Skin of body (tissue), 3 donors: ENCODE measurements at places on chromosomes 7 and 10. TPM values are rescaled to one million over a fixed set of nuclear protein-coding genes. Genes with fewer than 3 reads are reported as not detected.
A peak's percentile ranks its signal among the peaks of the same experiment; 100 is the strongest.

DNA sequence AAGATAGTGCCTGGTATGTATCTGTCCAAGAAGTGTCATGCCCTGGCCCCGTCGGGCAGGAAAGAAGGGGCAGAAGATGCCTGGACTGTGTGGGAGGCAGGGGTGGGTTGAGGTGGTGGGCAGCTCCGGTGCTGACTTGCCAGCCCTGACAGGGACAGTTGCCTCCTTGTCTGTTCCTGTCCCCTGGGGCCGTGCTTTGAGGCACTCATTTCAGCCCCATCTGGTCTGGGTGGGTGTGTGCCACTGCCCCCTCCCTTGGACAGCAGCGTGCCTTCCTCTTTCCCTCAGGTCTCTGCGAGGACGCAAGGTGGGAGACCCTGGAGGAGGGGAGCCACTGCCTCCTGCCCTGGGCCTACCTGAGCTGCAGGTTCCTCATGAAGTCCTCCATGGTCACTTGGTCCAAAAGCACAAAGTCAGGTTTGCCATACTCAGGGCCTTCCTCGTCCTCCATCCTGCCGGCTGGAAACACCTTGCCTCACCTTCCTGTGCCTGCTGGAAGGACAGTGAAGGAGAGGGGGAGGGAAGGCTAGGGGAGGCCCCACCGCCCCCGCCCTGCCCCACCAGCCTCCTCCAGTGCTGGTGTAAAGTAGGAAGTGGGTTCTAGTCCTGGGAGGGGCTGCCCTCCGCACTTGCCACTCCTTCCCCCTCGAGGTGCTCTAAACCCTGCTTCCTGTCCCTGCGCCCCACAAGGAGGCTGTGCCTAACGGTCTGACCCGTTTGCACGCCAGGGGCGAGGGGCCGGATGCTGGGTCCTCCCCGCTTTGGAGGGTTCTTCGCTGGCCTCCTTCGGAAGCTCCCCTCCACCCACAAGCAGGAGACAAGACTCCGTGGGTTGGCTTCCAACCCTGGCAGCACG is at the start of gene MYO1G:
MYO1G (minus strand) TSS at position 505 of the 856 bp plus-strand sequence; CDS start at position 451, 54 bp downstream.
- DNase-seq = no peak

DNA sequence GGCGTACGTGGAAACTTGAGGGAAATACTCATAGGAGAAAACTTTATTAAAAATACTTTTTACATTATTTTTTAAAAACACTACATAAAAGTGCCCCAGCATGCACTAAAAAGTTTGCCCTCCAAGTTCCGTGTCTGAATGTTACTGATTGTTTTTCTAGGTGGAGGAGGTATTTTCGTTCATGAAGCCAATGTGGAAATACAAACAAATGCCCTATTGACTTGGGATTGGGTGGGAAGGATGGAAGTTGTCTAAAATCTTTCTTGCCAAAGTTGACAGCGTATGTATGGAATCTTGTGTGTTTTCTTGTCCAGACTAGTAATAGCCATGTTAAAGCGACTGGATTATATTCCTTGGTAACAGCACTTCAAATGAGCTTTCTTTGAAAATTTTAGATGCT is 1.2 kb downstream of the PROSER2 start:
- peak; percentile 13 for DNase-seq

- no peak for DNase-seq
Observed at GRCh38 chr7:103989200-103989784, at the start of gene RELN. TSS of gene RELN (minus strand) at chr7:103989658. CDS start at chr7:103989356, 302 bp downstream.

- peak; percentile 14 for DNase-seq
Observed at GRCh38 chr7:101518336-101518735, 110.8 kb downstream of the MYL10 start.

- DNase-seq = no peak
Observed at GRCh38 chr7:23955600-23956149, 245.7 kb downstream of the STK31 start.

- DNase-seq = no peak
Observed at GRCh38 chr10:80532571-80532970, 5.1 kb upstream of the SH2D4B start.

GRCh38 chr10:110138197-110138812 is 69.1 kb upstream of the MXI1 start:
- DNase-seq = peak; percentile 21

DNA sequence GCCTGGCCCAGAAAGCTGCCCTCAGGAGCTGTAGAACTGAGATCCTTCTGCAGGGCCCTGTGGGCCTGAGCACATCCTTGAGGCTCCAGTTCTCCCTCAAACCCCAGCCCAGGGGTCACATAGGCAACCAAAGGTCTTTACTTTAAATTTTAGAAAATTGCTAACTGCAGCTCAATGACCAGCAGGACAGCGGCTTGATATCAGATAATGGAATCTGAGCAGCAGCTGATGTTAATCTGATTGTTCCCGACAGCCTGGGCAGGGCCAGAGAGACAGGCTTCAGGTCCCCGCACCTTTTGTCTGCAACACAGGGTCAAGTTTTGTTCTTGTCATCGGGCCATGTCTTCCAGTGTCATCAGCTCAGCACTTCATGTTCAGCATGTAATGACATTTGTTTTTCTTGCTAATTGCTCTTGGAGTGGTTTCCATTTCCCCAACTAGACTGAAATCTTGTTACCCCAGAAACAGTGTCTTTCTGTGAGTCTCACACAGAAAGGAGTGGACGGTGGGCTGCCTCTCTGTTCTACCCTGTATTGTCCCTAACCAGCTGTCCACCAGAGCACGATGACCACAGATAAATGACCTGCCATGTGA is 91.0 kb downstream of the PAXIP1 start:
- DNase-seq = no peak

DNA sequence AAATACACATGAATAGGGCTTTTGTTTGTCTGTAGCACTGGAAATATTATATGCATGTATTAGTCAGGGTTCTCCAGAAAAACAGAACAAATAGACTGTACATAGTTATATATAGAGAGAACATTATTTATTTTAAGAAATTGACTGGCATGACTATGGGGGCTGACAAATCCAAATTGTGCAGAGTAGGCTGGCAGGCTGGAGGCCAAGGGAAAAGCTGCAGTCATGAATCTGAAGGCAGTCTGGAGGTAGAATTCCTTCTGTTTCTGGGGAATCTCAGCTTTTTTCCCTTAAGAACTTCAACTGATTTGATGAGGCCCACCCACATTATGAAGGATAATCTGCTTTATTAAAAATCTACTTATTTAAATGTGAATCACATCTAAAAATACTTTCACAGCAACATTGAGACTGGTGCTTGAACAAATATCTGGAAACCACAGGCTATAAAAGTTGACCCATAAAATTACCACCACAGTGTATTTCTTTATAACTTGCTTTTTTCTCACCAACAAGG is 344.2 kb upstream of the KIAA1217 start:
- no peak for DNase-seq

GRCh38 chr7:136214356-136214755 is 237.2 kb upstream of the MTPN start:
- no peak for DNase-seq

DNA sequence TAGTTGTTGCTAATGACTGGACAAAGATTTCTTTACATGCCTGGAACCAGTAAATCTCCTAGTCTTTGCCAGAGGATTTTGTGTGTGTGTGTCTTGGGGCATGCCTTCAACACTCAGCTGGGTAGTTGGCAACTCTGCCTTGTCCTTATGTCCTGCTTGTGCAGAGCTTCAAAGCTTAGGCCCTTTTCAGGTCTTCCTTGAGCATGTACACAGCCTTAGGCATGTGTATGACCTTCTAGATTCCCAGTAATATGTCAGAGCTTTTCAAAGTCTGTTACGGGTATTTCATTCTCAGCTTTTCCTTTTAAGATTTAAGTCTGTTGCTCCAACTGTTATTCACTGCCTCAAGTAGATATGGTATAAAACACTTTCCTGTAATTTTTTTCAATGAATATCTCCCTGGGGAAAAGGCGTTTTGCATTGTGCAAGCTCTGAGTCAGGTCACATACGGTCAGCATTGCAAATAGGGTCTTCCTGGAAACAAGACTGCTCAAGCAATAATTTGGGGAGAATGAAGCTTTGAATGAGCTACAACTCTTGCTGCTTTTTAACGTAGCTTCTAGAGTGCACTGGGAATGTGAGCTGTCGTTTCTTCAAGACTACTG is 25.5 kb downstream of the SHOC2 start:
- no peak for DNase-seq

DNA sequence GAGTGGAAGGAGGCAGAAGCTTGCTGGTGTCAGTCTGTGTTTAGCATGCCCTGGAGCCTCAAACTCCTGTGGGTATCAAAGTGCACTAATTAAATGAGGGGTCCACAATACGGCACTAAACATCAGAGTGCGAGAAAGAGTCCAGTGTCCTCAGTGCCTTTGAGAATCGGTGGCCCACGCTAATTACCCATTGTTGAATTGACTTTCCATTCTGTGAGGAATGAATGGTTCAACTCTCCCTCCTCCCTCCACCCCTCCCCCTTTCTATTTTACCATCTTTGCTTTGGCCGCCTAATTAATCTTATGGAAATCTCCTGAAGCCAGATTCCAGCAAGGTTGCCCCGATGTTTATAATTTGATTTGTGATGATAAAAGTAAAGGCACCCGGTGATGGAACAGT is 217.8 kb downstream of the TFEC start:
- no peak for DNase-seq

GRCh38 chr10:104589871-104590270 is 51.2 kb upstream of the SORCS3 start:
- no peak for DNase-seq

DNA sequence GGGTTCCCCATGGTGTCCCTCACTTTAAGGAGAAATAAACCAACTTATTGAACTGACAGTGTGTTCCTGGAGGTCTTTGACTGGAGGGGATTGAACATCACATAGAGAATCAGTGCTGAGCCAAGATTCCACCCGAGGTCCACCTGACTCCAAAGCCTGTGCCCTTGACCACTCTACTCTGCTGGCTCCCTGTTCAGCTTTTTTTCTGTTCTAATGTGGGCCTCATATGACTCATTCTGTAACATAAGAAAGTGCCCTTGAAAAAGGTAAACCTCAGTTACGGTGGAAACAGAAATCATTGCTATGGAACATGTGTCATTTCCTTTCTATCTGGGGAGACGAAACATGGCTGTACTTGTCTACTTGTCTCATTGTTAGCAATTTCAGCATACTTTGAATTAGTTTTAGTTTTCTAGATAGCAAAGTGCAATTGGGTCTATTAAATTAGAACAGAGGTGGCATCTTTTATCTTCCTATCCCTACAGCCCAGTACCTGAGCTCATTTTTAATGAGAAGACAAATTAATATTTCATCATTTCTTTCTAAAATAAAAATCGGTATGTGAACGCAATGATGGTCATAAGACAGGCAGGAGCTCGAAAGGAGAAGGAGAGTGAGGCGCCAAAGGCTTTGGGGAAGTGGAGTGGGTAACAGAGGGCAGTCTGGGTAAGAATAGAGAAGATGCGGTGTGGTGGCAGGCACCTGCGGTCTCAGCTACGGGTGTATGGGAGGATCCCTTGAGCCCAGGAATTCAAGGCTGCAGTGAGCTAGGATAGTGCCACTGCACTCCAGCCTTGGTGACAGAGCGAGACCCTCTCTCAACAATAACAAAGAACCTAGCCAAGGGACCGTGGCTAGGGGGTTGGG is 1.5 kb downstream of the GSDME start:
- DNase-seq = no peak

DNA sequence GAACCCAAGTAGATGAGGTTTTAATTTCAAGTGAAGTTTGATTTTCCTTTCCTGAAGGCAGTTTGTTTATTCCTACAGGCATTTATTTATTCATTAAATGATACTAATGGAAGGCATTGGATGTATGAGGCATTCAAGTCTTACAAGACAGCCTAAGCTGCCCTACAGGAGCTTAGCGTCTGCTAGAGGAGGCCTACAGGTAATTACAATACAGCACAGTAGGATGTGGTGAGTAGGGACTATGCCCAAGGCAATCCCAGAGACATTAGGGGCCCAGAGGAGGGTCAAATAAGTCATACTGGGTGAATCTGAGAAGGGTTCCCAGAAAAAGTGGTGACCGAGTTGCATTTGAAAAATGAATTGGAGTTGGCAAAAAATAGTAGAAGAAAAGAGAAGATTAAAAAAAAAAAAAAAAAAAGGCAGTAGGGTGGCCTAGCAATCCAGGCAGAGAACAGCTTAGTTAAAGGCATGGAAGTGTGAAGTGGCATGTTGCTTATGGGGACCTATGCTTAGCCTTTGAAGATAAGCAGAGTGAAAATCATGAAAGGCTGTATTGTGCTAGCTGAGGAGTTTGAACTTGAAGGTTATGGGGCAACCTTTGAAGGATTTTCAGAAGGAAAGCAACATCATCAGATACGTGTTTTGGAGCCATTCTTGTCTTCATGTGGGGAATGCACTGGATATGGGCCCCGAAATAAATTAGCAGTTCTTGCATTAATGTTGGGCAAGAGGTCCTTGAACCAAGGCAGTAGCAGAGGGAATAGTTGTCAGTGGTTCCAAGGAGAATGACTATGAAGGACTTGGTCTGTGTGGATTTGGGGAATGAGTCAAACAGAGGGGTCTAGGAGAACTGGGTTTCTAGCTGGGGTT is 65.5 kb downstream of the SNX10 start:
- no peak for DNase-seq

GRCh38 chr7:4871930-4872675 is 10.3 kb upstream of the PAPOLB start:
- DNase-seq = no peak

DNA sequence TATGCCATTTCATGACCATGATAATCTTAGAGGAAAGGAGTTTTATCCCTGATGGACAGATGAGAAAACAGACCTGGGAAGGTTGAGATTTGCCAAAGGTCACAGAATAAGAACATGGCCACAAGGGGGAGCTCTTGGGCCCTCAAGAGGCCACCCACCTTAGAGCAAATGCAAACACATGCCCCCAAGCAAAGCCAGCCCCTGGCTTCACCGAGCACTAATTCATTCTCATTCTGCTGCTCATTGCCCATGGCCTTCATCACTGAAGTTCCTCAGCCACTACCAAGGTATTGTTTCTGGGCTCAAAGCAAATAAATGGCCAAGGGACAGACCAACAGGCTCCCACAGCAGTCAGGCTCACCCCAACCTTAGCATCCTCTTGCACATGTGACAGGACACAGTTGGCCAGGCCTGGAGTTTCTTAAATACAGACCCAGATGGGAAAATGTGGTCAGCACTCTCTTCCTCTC is 44.2 kb downstream of the PDLIM1 start:
- DNase-seq = no peak

The MBL2 gene
- total RNA-seq = not detected

The SP8 gene
- not detected for total RNA-seq

The GPAM gene
- total RNA-seq = 284 TPM

The TSPAN12 gene
- 8.4 TPM for total RNA-seq
